Iris pigment epithelial cell (primary cell): ENCODE measurements at places on chromosomes 2 and 18.

GRCh38 chr2:218963601-218964000 is 4.1 kb downstream of the CDK5R2 start:
- DNase-seq, result no peak

- DNase-seq, result no peak
Observed at GRCh38 chr2:196544906-196545433, 94.5 kb upstream of the CCDC150 start.

DNA sequence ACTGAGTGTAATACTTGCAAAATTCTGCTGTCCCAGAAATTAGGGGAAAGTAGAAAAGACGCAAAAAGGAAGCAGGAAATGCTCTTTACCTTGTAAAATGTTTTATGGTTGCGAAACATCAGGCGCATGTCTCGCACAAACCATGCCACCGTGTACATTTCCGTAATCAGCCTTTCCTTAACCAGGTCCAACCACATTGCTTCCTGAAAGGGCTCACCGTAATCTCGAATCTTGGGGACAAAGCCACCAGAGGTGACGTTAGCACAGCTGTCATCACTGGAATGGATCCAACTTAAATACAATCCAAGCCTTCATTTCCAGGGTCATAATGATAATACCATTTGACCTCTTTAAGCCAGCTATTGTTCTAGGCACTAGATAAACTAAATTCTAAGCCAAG is 49.3 kb downstream of the SP110 start:
- DNase-seq, result peak; percentile 8

DNA sequence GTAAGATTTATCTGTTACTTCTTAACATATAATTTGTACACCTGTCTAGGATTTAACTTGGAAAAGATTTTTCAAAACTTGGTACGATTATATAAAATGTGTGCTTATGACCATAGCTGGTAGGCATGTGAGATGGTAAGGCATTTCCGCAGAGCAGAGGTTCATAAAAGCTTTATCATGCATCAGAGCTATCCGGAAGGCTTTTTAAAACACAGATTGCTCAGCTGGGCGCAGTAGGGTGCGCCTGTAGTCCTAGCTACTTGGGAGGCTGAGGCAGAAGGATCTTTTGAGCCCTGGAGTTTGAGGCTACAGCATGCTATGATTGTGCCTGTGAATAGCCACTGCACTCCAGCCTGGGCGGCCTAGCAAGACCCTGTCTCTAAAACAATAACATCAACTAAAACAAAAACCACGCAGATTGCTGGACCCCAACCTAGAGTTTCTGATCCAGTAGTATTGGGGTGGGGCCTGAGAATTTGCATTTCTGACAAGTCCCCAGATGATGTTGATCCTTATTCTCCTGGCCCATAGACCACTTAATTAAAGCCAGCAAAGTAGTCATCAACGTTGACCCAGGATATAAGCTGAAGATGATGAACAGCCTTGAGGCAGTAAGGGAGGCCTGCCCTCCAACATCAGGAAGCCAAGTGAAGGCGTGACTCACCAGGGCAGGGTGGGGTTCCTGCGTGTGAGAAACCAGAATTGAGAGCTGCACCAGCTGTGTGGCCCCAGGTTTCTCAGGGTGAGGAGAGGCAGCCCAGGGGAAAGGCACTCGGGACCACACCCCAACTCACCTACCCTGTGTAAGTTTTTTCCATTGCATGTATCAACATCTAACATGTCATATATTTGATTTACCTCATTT is 21.6 kb upstream of the SLC20A1 start:
- DNase-seq, result peak; percentile 84

DNA sequence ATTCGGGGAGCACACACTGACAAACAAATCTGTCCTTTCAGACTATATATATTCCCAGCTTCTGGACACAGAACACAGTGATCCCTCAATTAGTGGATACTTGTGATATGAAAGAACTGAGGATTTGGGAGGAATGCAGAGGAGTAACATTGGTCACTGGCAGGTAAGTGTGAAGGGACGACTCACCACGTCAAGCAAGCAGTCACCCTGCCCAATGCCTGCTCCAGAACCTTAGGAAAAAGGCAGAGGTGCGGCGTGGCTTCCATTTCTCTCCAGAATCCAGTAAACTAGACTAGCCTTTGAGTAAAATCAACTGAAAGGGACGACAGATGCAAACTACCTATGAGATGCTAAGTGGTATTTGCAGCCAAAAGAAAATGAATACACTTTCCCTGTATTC is 1.1 kb downstream of the CCDC93 start:
- no peak for DNase-seq

GRCh38 chr2:28393114-28393836 is 617 bp downstream of the FOSL2 start:
- DNase-seq, result peak; percentile 78

- DNase-seq, result no peak
Observed at GRCh38 chr2:120302301-120302700, 43.6 kb upstream of the INHBB start.

GRCh38 chr2:26770986-26771586 is 7.0 kb downstream of the SLC35F6 start:
- peak; percentile 89 for DNase-seq

DNA sequence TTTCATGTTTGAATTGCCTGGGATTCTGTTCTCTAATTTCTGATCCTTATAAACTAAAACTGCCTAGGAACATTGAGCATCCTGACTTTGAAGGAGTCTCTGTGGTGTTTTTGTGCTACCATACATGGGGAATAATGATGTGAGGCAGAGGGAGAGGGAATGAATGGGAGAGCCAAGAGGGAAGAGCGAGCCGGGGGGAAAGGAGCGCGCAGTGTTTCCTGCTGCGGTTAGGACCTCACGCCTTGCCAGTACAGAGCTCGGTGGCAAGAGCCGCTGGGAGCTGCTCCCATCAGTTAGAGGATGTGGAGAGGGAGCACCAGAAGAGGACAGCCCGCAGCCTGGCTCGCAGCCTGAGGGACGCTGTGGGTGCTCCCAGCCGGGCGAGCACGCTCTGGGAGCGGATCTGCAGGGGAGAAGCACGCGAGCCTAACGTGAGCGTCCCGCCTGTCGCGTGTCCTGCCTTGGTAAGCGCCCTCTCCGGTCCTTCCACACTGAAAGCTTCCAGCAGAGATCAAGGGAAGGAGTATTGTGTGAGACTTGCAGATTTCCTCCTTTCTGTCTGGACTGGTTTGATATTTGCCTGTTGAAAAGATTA is 114.7 kb downstream of the FAM210A start:
- DNase-seq, result peak; percentile 23

GRCh38 chr2:2960441-2961133 is 417.0 kb downstream of the EIPR1 start:
- no peak for DNase-seq

- DNase-seq, result no peak
Observed at GRCh38 chr2:25692737-25693445, 19.5 kb upstream of the DTNB start.

DNA sequence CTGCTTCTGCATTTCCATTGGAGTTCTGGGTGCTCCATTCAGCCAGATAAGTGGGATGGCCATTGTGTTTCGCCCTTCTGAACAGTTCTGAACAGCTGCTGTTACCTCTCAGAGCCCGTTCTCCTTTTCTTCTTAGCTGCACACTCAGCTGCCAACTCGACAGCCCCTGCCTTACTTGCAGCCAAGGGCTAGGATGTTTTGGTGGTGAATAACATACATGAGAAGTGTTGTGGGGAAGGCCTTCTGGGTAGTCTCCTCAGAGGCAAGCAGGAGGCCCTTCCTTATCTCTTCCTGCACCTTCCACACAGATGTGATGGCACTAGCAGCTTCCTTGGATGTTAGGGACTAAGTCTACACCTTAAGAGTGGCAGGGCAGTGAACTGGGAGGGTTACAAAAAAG is 138.4 kb upstream of the NOSTRIN start:
- peak; percentile 53 for DNase-seq

DNA sequence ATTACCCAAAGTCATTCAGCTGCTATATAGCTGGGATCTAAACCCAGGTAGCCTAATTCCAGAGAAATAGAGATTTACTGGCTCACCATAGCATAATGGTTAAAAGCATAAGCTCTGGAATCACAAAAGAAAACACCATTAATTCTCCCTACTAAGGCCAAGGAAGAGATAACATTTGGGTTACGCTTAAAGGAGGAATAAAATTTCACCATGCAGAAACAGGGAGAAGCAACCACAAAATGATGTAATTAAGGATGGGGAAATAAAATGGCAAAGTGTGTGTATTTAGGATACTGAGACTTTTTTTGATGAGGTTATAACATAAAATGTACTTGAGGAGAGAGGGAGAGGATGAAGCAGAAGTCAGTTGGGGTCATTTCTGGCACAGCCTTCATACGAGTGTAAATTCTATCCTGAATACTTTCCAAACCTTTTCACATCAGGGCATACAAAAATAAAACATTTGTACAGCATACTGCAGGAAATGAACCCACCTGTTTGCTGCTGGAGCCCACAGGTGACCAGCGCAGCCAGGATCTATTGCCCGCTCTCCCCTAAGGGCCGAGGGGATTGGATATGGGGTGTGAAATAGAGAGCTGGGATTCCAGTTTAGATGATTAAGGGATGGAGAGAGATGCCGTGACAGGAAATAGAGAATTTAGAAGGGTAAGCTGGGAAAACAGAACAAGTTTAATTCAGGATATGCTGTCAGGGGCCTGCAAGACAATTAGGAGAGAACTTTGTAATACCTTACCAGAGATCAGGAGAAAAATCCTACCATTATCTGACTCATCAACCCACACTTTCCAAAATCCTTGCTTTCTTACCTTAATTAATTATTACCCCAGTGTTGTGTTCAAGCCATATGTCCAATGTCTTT is 43.8 kb upstream of the SERTAD2 start:
- DNase-seq, result peak; percentile 45

DNA sequence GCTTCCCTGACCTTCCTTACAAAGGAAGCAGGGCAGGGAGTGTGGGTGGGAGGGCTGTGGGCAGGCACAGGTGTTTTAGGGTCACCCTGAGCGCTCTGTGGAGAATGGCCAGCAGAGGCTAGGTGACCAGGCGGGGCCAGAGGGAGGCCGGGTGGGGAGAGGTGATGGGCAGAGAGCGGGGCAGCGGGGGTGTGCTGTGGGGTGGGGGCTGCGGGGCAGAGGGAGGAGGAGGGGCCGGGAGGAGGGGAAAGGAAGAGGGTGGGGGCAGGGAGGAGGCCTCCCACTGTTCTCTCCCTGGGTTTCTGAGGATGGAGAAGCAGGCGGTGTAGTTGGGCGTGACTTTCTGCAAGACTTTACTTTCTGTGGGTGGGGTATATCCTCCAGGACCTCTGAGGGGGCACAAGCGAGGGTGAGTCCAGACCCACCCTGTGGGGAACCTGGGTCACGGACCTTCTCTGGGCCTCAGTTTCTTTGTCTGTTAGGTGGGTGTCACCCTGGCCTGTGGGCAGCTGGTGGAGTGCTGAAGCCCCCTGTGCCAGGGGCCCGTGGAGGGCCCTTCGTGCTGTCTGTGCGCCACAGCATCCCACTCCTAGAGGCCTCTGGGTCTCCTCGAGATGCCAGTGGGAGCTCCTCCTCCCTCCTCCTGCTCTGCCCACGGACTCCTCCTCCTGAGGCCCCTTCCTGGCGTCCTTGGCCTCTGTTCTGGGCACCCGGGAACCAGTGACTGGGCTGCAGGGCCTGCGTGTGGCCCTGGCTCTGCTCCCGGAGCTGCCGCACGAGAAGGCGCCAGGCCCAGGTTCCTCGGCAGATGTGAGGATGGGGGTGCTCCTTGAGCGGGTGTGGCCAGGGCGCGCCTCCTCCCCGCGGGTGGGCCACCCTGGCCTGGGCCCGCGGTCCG is 6.3 kb upstream of the NEU4 start:
- DNase-seq, result no peak

DNA sequence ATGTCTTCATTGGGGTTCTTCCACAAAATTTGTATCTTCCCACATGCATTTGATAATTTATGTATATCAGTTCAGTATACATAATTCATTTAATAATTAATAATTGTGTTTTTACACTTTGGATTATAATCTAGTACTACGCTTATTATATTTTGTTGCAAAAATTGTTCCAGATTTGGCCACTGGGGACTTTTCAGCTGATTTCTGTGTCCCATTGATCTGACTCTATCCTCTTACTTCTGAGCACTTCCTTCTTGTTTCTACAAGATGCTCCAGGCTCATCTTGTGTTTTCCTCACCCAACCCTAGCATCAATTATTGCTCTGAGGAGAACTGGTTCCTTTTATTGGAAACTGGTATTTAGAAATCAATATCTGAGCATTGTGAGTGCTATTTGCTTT is 215.3 kb upstream of the CDH19 start:
- no peak for DNase-seq

DNA sequence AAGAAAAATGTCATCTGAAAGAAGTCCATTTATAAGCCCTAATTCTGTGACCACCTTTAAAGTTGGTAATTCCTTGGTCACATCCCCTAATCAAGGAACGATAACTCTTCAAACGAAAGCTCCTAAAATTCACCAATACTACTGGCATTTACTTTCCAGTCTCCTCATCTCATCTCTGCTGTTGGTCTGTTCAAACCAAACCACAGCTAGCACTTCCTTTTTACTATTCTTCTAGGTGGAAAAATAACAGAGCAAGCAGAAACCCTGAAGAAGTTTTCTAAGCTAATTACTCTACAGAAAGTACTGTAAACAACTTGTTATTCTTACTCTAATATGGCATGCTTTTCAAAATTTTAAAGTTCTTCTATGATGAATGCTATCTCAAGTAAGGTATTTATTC is 21.6 kb downstream of the TIA1 start:
- DNase-seq, result no peak

GRCh38 chr2:47456851-47457250 is 53.9 kb downstream of the MSH2 start:
- DNase-seq, result no peak

- no peak for DNase-seq
Observed at GRCh38 chr2:219179601-219180465, 1.8 kb downstream of the RETREG2 start.

- no peak for DNase-seq
Observed at GRCh38 chr2:98875081-98875728, 60.8 kb downstream of the CRACDL start.

DNA sequence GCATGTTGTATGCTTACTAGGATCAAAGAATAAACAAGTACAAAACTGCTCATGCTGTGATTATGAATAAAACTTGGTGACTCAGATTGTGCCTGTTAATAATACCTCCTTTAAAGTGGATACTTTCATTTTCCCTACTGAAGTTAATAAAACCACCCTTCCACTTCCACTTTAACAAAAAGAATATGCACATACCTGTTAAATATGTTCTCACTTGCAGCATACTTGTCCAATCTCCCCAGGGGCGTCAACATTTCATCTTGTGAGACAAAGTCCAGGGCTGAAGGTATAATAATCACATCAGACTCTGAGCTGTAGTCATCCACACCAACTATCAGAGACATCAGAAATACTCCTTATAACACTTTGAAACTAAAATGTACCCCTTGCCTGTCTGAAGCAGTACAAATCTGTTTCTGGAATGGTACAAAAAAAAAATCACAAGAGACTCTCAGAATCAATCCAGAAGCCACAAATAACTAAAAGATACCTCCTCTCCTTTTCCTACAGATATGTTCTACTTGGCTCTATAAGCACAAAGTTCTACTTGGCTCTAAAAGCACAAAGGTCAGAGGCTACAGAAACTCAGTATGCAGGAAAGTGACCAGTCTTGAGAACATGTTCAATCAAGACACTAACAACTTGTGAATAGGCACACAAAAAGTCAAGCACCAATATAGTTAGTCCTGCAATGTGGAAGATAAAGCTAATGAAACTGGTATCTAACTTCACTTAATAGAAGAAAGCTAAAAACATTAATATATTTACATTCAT is 19.3 kb downstream of the PPP4R1 start:
- DNase-seq, result peak; percentile 53
